ENCODE measurements at places on chromosomes 12 and 14.
A peak's percentile ranks its signal among the peaks of the same experiment; 100 is the strongest.

DNA sequence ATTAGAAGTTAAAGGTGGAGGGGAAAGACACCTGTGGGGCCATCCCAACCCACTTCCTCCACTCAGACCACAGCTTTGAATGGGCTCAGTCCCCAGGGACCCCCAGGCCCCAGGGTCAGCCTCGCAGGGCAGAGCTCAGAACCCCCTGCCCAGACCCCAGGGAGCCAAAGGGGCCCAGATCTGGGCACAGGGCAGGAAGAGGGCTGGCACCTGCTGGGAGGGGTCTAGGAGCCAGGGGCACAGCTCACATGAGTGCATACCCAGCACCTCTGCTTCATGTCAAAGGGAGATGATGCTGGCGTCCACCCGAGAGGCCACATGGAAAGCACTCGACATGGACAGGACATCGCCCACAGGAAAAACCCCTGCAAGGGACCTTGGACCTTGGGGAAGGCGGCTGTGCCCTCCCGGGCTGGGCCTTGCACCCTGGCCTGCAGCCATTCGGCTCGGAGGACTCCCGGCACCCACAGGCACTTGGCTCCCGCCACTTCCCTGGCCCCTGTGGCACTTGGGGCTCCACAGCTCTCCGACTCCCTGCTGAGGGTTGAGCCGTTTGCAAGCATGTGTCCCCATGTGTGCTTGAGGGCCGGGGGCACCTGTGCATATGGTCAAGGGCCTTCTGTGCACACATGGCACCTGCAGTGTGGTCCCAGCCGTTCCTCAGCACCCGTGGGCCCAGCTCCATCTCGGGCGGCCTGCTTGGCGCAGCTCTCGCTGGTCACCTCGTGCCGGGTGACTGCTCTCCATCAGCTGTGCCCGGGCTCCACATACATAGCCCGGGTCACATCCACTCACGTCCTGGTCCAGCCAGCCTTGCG lies 7.8 kb upstream of the AMN start:
- no peak for DNase-seq

DNA sequence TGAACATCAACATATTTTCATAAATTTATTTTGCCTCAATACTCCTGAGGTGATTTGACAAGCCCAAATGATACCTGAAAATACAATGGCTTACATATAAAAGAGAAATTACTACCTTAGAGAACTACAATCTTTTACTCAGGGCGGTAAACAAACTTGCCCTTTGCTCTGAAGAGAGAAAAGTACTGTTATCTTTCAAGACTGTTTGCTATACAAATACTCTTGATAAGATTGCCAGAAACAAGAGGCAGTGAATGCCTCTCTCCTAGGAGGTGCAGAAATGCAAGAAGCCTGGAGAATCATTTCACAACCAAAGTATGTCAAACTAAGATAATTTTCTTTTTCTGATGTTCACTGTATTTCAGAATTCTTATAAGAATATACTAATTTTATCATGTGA lies 160.3 kb downstream of the ALX1 start:
- DNase-seq: no peak

GRCh38 chr12:59191372-59191771 lies 271.1 kb upstream of the LRIG3 start:
- no peak for DNase-seq

GRCh38 chr14:24310646-24311604 lies at the start of gene LTB4R:
TSS of gene LTB4R (plus strand) at chr14:24311502. CDS start at chr14:24315652, 4,150 bp downstream.
- DNase-seq: peak; percentile 61

- DNase-seq: no peak
These were observed 43.8 kb downstream of the RESF1 start for GRCh38 chr12:32002848-32003493.

- DNase-seq: no peak
These were observed 11.9 kb downstream of the SPRYD3 start for GRCh38 chr12:53067074-53067992.

DNA sequence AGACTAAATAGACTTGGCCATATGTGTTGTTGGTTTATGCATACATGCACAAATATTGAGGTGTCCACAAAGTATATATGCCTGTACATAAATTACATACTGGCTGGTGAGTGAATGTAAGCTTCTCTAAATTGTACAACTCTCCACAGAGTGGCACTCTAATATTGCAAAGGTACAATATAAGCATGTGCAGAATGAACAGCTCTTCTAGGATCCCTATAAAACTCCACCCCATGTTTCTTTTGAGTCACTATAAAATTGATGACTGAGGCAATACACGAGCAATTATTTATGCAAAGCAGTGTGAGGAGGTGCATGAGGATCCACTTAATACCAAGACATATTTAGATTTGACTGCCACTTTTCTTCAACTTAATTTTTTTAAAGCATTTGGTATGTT lies 172.2 kb downstream of the NAV3 start:
- DNase-seq: no peak

DNA sequence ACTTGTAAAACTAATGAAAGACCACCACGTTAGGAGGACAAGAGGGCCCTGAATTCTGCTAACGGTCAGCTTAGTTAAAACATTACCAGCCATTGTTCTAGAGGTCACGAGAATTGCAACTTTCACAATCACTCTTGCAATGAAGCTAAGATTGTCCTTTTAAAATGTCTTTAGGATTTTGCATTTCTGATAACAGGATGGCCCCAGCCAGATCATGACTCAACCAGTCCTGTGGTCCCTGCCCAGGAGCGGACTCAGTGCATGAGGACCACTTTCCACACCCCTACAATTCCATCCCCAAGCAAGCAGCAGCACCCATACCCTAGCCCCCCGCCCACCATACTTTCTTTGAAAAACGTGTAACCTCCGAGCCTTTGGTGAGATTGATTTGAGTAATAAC lies 28.7 kb downstream of the HSP90AA1 start:
- DNase-seq: no peak
